ENCODE measurements at places on chromosomes 4 and X.

- DNase-seq: no peak
These were observed 3.6 kb downstream of the ANXA10 start for GRCh38 chr4:168095776-168096406.

GRCh38 chrX:120334603-120335002 is 23.3 kb upstream of the TMEM255A start:
- DNase-seq: no peak

GRCh38 chr4:1871471-1872021 is 353 bp downstream of the NSD2 start:
- peak; percentile 3 for DNase-seq

DNA sequence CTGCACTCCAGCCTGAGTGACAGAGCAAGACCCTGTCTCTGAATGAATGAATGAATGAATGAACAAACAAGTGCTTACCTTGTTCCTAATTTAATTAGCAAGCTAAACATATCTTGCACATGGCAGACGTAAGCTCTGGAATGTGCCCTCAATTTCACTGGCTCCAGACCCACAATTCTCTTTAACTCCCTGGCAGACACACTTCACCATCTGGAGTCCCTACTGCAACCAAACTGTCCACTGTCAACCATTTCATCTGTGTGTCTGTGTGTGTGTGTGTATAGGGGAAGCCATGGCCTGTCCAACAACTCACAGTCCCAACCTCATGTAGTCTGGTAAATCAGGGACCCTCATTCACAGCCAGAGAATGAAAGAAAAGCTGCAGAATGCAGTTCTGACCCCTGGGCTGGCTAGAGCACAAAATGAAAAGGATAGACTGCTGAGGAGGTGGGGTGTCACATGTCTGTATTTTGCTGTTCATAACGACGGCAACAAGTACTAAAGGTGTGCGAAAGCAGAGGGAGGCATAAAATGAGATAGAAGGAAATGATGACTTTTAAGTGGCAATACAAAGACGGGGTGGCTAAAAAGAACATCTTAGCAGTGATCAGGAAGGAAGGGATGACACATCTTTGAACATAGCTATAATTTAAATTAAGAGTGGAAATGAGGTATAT is 114.1 kb downstream of the TSPAN5 start:
- no peak for DNase-seq

DNA sequence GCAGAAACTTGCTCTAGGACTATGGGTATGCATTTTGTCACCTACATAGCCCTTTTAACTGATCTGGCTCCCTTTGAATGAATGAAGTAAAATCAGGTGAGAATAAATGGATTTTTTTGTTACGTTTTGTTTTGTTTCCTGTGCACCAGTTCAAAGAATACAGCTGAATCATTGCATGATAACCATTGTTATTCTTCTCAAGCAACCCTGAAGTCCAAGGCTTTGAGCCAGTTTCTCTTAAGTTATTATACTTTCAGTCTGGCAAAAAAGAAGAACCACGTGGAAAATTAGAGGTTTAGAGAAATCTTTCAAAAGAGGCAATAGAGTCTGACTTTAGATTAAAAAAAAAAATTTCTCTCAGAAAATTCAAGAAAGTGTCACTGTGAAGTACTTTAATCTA is 398.6 kb upstream of the TECRL start:
- DNase-seq: no peak

DNA sequence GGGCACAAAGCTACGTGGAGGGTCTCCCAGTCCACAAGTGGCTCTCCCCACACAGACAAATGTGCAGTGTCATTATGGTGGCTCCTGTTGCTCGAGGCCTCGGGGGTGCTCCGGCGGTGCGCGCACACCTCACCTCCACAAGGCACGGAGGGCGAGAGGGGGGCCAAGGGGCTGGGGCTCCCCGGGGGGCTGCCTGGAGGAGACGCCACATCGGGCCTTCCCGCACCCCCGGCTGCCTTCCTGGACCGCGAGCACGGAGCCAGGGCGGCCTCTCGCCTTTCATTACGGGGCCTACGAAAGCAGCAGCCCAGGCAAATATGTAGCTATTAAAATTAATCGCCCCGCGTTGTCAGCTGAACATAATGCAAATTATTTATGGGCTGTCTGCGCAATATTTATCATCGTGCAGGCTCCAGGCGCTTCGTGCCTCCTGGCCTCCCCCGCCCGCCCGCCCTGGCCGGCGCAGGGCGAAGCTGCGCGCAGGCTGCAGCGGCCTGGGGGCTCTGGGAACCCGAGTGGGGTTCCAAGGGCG is 70.8 kb upstream of the BCOR start:
- no peak for DNase-seq

GRCh38 chr4:32106767-32107166 is 1386.6 kb downstream of the PCDH7 start:
- no peak for DNase-seq

GRCh38 chrX:7316280-7316679 is 168.3 kb upstream of the PUDP start:
- DNase-seq: peak; percentile 69

GRCh38 chr4:168483811-168484210 is 3.5 kb upstream of the DDX60L start:
- peak; percentile 72 for DNase-seq

DNA sequence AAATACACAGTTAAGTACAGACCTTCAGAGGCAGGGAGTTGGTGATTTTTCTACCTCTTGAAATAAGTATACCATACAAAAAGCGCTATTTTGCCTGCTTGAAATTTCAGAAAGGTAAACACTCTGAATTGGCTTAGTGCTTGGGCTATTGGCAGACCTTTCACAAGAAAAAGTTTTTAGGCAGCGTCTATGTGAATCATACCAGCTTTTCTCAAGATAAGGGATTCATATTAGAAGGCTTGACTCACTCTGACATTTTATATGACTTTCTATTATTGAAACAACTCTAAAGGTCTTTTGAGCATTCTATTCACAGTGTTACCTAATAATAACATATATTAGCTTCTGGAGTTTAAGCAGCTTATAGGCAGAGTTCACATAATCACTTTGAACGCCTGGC is 286.4 kb upstream of the FAT1 start:
- no peak for DNase-seq

GRCh38 chrX:19991350-19991718 is 473 bp upstream of the BCLAF3 start:
- no peak for DNase-seq

GRCh38 chr4:120526033-120526432 is 396.5 kb downstream of the PRDM5 start:
- no peak for DNase-seq

- no peak for DNase-seq
These were observed 185.5 kb downstream of the MGST2 start for GRCh38 chr4:139851133-139851532.

DNA sequence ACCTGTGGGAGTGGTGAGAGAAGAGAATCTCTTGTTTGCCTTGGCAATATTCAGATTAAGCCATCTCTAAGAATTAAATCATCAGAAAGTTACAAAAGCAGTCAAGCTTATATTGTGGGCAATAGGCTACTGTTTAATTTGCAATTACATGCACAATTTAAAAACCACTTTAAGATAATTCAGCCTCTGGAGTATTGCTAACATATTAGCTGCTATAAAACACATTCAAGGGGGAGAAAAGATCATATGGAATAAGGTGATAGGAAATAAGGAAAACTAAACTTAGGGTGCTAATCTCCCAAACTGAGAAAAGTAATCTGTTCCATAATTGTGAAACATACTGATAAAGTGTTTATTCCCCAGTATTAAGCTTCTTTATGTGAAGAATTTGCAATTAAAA is 103.9 kb downstream of the ARAP2 start:
- DNase-seq: no peak

DNA sequence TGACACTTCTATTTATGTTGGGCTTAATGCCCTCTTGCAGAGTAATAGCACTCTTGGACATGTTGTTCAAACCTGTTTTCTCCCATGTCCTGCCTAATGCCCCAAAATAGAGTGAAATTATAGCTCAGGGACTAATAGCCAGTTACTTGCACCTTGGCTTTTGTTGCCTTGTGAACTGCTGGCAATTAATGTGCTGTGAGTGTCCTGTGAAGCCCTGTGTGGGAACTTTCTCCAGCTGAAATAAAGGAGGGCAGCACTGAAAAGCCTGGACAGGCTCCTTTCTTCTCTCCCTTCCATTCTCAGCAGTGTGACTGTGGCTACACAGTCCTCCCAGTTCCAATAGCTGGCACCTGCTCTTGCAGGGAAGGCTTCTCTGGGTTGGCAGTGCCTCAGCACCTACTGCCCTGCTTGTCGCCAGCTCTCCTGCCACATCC is 72.4 kb downstream of the DCLK2 start:
- no peak for DNase-seq

DNA sequence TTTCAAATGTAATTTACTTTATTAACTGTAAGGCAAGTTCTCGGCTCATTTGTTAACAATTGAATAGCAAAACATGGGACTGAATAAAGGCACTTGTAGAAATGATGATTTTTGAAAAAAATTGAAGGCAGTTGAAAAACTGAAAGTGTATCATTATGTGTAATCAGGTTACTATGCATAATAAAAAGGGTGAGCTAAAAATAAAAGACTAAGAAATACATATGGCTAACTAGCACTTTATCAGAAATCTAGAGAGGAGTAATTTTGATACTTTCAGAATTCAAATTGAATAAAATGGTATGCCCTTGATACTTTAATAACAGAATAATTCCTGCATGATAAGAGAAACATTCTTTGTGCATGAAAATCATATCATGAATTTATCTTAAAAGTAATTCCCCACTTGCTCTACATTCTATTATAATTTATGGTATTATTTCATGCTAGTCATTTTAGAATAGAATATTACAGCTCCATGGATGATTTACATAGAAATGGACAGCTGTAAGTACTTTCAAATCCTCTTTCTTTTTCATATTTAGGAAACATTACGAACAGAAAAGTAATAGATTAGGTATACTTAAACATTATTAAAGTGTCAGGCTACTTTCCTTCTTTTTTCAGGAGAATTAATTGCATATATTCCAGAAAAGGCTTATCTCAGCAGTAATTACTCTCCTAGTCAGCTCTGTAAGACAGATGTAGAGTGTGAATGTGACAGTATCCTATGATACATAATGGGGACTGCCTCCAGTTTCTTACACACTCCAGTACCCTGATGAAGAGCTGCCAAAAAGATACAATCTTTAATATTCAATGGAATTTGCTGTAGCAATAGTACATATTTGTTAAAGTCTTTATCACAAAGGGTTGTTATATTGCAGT is 697.3 kb downstream of the CCSER1 start:
- DNase-seq: no peak

DNA sequence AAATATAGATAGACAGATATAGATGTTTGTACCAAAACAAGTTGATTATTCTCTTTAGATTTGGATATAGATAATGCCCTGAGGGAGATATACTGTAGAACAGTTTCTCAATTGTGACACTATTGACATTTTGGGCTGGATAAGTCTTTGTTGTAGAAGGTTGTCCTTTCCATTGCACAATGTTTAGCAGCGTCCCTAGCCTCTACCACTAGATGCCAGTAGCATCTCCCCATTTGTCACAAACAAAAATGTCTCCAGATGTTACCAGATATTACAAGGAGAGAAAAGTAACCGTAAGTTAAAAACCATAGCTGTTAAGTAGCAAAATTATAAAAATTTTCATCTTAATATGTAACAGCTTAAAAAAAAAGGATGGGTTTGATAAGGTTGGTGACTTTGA is 2595.3 kb downstream of the ARAP2 start:
- DNase-seq: peak; percentile 54

DNA sequence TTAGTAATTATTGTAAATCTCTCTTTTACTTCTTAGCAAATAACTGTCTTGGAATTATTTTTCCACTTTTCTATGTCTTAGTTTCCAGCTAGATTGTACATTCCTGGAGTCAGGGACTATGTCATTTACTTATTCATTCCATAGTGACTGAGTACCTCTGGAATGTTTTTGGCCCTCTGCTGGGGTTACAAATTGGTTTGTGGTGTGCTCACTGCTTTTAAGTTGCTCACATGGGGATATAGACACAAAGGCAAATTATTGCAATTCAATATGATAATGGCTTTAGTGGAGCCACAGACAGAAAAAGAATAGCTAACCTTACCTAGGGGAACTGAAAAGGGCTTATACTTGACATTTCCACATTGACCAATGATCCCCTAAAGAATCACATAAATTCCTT is 63.7 kb upstream of the PDGFRA start:
- DNase-seq: peak; percentile 78

DNA sequence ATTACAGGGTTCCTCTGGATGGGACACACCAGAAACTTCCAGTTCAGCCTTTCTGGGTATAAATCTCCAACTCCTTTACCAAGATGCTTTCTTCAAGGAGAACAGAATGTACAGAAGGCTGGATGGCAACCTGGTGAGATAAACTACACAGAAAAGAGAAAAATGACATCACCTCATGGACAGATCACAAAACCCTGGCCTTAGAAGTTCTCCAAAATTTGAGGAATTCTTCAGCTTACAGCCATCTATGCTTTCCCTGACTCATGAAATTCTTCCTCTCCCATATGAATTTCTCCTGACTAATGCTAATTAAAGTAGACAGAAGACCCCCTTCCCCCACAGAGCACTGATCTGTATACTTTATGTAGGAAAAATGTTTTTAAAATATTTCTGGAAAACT is 345.4 kb downstream of the STIM2 start:
- DNase-seq: no peak

GRCh38 chr4:41514766-41515481 is 23.0 kb upstream of the LIMCH1 start:
- no peak for DNase-seq
